ENCODE measurements at places on chromosomes 2 and 18. TPM values are rescaled to one million over a fixed set of nuclear protein-coding genes. Genes with fewer than 3 reads are reported as not detected.

The HRH4 gene
- not detected for total RNA-seq

The CD207 gene
- total RNA-seq: not detected

The PARD3B gene
- total RNA-seq: 0.37 TPM

The HAAO gene
- not detected for total RNA-seq

The CYP27A1 gene
- total RNA-seq: not detected

The CFC1 gene
- not detected for total RNA-seq

The MAL gene
- not detected for total RNA-seq

The NR4A2 gene
- 0.70 TPM for total RNA-seq

The HYCC2 gene
- total RNA-seq: 6.1 TPM

The SP9 gene
- total RNA-seq: 0.10 TPM

The LIPT1 gene
- 4.9 TPM for total RNA-seq

- DNase-seq: no peak
Observed at GRCh38 chr18:21598726-21599584, 1.5 kb downstream of the ESCO1 start.

- no peak for DNase-seq
Observed at GRCh38 chr2:11542275-11542819, 8.5 kb downstream of the GREB1 start.

- no peak for DNase-seq
Observed at GRCh38 chr2:33205693-33206434, 259.1 kb downstream of the LTBP1 start.

DNA sequence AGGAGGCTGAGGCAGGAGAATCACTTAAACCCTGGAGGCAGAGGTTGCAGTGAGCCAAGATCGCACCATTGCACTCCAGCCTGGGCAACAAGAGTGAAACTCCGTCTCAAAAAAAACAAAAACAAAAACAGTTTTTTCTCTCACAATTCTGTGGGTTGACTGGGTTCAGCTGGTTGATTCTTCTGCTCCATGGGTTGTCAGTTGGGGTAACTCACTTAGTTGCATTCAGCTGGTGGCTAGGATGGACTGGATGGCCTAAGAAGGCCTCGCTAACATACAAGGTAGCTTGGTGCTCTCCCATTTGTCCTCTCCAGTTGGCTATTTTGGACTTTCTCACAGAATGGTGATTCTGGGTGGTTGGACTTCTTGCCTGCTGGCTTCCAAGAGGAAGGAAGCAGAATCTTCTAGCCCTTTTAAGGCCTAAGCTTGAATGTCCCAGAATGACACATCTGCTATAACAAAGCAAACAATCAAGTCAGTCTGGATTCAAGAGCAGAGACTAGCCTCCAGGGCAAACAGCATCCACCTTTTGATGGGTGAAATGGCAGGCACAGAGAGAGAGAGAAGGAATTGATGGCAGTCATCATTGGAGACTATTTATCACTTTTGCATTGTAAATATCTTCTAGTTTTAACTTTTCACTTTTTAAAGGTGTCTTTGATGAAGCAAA lies 17.9 kb downstream of the LAMA3 start:
- no peak for DNase-seq

GRCh38 chr2:207802650-207803049 lies 32.9 kb upstream of the FZD5 start:
- DNase-seq: no peak

GRCh38 chr18:51802569-51803428 lies 537.2 kb upstream of the DCC start:
- DNase-seq: no peak

- no peak for DNase-seq
Observed at GRCh38 chr2:222611684-222612083, 44.2 kb downstream of the FARSB start.

- DNase-seq: no peak
Observed at GRCh38 chr2:109727929-109728447, 66.1 kb upstream of the RGPD5 start.

- DNase-seq: no peak
Observed at GRCh38 chr2:18369760-18370159, 190.7 kb downstream of the RDH14 start.

GRCh38 chr2:65420712-65421431 lies 11.5 kb downstream of the SPRED2 start:
- peak; percentile 71 for DNase-seq

GRCh38 chr18:38318416-38318815 lies 752.8 kb upstream of the CELF4 start:
- DNase-seq: no peak

DNA sequence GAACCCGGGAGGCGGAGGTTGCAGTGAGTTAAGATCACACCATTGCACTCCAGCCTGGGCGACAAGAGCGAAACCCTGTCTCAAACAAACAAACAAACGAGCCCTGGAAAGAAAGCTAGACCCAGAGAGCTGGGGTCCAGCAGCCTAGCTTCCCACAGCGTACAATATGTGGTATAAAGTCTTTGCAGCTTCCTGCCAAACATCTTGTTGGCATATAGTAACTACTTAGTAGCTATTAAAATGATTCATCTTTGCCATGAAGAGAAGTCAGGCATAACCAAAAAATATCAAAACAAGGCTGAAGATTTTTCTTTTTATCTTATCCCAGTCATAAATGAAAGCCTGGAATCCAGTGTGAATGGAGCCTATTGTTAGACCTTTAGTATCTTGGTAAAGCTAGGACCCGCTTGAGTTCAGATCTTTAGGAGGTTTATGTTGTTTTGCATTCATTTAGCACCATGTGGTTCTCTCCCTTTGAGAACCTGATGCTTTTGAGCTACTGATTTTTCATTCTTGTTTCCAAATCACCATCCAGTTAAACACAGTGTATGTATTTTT lies 139.7 kb upstream of the NOSTRIN start:
- DNase-seq: no peak

DNA sequence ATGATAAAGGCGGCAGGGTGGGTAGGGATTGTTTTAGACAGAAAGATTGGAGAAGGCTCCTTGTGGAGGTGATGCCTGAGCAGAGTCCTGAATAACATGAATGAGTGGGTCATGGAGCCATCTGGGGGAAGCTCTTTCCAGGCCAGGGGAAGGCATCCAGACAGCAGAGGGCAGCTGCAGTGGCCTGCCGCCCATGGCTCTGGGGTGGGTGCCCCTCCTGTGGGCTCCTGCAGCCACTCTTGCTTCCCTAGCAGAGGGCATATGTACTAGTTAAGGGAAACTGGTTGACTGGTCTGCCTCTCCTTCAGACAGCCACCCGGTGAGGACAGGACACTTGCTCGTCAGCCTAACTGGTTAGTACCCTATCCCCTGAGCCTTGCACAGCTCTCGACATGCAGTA lies 46.5 kb upstream of the SLC1A4 start:
- DNase-seq: no peak

- DNase-seq: no peak
Observed at GRCh38 chr2:172513935-172514586, 41.8 kb upstream of the PDK1 start.

DNA sequence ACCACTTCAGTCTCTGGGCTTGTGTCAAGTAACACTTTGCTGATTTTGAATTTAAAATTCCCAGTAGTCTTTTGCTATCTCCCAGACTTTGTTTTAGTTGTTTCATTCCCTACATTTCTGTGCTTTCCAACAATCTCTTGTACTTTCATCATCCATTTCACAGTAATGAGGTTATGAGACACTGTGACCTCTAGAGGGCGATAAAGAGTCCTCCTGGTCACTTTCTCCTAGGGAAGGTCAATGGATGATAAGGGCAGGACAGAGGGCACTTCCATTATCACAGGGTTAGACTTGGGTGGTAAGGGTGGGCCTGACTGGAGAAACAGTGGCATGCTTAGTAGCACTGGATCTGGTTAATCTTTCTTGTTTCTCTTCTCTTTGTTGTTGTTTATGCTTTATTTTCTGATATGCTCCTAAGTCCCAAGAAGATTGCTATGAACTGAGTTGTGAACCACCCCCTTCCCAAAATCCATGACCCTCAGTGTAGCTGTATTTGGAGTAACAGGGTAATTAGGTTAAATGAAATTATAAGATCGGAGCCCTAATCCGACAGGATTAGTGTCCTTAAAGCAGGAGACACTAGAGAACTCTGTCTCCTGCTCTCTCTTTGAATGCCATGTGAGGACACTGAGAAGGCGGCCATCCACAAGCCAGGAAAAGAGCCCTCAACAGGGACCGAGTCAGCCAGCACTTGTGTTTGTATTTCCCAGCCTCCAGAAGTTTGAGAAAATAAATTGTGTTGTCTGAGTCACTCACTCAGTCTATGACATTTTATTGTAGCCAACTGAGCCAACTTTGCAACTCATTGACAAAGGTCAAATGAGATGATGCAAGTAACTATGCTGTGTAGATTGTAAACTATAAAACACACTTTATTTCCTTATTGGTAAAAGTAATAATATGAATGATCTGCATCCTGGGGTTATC lies 779.2 kb downstream of the CNTNAP5 start:
- DNase-seq: peak; percentile 36

- no peak for DNase-seq
Observed at GRCh38 chr2:171342067-171342413, 91.8 kb downstream of the METTL8 start.
